ENCODE measurements at places on chromosomes 6 and 20.

GRCh38 chr6:43629104-43629504 lies at the start of gene GTPBP2:
Gene GTPBP2 (minus strand): TSS chr6:43629264. CDS start chr6:43629162, 102 bp downstream.
- DNase-seq = peak; percentile 99

- peak; percentile 49 for DNase-seq
Observed at GRCh38 chr20:14992153-14992552, 654.7 kb upstream of the FLRT3 start.

- no peak for DNase-seq
Observed at GRCh38 chr6:84536885-84537638, 227.3 kb downstream of the TBX18 start.

GRCh38 chr6:170470734-170471133 lies 82.4 kb downstream of the PSMB1 start:
- DNase-seq = no peak

- peak; percentile 41 for DNase-seq
Observed at GRCh38 chr20:8811801-8812594, 256.9 kb upstream of the PLCB4 start.

DNA sequence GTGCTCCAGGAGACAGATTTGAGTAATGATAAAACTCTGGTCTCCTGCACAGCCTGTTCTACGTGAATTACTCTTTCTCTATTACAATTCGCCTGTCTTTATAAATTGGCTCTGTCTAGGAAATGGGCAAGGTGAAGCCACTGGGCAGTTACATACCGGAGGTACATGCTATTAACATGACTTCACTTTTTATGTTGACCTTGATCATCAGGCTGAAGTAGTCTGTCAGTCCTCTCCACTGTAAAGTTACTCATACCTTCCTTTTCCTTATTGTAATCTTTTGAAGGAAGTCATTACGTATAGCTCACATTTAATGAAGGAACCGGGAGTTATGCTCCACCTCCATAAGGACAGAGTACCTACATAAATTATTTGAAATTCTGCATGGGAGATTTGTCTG lies 19.9 kb upstream of the KHDC1 start:
- DNase-seq = no peak

GRCh38 chr20:1154691-1155090 lies 30.1 kb downstream of the TMEM74B start:
- no peak for DNase-seq

- peak; percentile 57 for DNase-seq
Observed at GRCh38 chr20:53408691-53409446, 184.8 kb downstream of the ZNF217 start.

GRCh38 chr6:21079468-21080048 lies 514.0 kb upstream of the SOX4 start:
- peak; percentile 73 for DNase-seq

DNA sequence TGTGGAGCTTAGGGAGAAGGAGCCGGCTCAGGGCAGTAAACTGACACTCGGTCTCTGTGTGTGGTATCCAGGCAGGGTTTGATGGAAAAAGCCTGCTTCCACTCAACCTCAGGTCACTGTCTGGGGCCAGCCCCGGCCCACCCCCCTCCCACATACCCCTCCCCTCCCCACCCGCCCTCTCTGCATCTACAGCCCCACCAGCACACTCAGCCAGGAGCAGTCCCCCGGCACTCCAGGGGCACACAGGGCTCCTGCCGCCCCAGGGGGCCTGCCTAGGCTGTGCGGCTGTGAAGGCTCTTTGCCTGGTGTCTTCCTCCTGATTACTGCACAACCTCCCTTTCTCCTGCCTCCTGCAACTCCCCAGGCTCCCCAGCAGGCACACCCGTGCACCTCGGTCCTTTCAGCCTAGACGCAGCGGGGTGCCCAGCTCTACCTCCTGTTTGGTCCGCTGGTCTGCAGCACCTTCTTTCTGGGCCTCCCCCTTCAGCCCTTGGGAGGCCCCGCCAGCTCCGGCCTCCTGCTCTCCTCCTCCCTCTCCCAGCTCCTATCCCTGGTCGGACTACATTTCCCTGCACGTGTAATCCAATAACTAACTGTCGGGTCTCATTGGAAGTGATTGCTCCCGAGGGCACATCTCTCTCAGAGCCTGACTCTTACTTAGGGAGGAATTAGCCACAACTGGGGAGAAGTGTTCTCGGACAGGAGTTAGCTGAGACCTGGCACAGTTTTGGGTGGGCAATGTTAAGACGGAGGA lies 1.3 kb upstream of the FOXF2 start:
- DNase-seq = no peak

- no peak for DNase-seq
Observed at GRCh38 chr6:6439778-6440177, 119.3 kb upstream of the F13A1 start.
